ENCODE measurements at places on chromosomes 11 and 22. TPM values are rescaled to one million over a fixed set of nuclear protein-coding genes. Genes with fewer than 3 reads are reported as not detected.

The PARVG gene
- total RNA-seq, result not detected

The SPTBN2 gene
- total RNA-seq, result 5.6 TPM

The CD3G gene
- 0.12 TPM for total RNA-seq

The SLC22A12 gene
- total RNA-seq, result not detected

The CBLIF gene
- total RNA-seq, result not detected

The CECR2 gene
- 0.37 TPM for total RNA-seq

All from uterine smooth muscle cell (primary cell).